ENCODE measurements at places on chromosomes 2 and 18. TPM values are rescaled to one million over a fixed set of nuclear protein-coding genes. Genes with fewer than 3 reads are reported as not detected.

Gene FEV
- not detected for total RNA-seq

Gene MC2R
- total RNA-seq, result not detected

Gene DSG4
- not detected for total RNA-seq

Gene FLACC1
- 1.7 TPM for total RNA-seq

Gene TUBA3D
- not detected for total RNA-seq

Gene FAM136A
- 14.1 TPM for total RNA-seq

Gene TMEM198
- 2.1 TPM for total RNA-seq

Gene RBKS
- 3.7 TPM for total RNA-seq

Gene MOGAT1
- total RNA-seq, result not detected

Gene LYPD1
- total RNA-seq, result not detected

Gene ADRA2B
- total RNA-seq, result 2.7 TPM

Gene APOB
- 0.38 TPM for total RNA-seq

Gene RBMS1
- total RNA-seq, result 25.7 TPM

Gene ALK
- total RNA-seq, result 0.08 TPM

Gene TMEM200C
- total RNA-seq, result 0.04 TPM

Gene LIMS1
- 55.1 TPM for total RNA-seq

Gene CREG2
- total RNA-seq, result 0.34 TPM

Gene CPO
- 0.39 TPM for total RNA-seq

Gene MREG
- total RNA-seq, result 0.25 TPM

Gene UGT1A4
- not detected for total RNA-seq

Gene DNAH7
- 0.29 TPM for total RNA-seq

Gene PAX3
- total RNA-seq, result 7.2 TPM

Gene ACMSD
- not detected for total RNA-seq

Gene TLX2
- not detected for total RNA-seq

Gene ERFE
- 6.3 TPM for total RNA-seq

Gene TMEM247
- total RNA-seq, result not detected

Gene HRH4
- total RNA-seq, result not detected

All from psoas muscle (tissue), 8 donors.